ENCODE measurements at places on chromosomes 4 and X.

GRCh38 chrX:132292793-132293192, 73.5 kb upstream of the RAP2C start:
- DNase-seq: no peak

- no peak for DNase-seq
Measured at GRCh38 chrX:1750267-1750666, 135.4 kb downstream of the ASMT start.

DNA sequence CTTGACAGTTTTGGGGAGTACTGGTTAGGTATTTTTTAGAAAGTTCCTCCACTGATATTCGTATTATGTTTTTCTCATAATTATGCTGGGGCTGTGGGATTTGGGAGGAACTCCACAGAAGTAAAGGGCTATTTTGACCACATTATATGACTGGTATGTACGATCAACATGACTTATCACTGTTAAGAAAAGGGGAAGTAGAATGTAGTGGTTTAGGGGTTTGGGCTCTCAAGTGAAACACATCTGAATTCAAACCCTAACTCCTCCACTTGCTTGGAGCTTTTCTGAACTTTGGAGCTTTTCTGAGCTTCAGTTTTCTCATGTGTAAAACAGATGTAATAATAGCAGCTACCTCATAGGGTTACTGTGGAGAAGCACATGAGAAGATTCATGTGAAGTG, 96.4 kb upstream of the C1GALT1C1 start:
- no peak for DNase-seq

DNA sequence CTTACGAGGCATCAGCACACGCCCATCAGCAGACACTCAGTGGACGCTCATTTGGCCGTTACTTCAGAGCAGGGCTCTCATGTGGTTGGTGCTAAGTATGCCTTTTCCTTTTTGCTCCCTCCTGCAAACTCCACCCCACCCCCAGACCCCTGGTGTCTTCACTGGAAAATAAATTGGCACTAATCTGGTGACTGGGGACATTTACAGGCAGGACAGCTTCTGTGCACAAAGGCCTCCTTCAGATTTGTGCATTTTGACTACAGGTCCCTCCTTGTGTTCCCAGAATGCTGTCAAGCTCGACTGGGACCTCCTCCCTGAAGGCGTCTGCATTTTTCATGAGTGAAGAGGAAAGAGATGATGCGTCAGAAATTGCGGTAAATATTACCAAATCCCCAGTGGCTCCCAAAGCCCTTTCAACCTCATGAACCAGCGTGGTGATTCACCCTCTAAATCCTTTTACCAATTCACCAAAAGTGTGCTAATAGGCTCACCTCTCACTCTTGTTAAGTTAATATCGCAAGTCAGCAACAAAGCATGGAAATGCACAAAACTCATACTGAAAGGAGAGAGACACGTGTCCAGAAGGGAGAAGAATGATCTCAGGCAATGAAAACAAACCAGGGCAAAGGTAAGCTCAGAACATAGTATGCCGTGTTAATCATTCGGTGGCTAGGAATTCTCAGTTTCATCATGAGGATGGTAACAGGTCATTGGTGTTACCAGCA, 119.0 kb downstream of the NKX6-1 start:
- no peak for DNase-seq

DNA sequence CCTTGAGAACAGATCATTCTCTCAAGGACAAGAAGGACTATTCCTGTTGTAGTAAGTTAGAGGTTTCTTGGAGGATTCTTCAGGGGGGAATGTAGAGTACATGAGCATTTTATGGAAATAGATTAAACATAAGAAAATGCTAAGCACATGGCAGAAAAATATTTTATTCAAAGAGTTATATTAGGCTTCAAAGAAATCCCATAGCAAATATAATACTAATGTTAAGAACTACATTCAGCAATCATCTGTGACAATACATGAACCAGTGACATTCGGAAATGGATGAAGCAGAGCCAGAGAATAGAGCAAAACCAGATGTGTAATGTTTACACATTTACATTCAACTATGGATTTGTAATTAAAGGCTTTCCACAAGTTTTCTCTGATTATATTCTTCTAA, 288.6 kb downstream of the NAF1 start:
- DNase-seq: no peak

DNA sequence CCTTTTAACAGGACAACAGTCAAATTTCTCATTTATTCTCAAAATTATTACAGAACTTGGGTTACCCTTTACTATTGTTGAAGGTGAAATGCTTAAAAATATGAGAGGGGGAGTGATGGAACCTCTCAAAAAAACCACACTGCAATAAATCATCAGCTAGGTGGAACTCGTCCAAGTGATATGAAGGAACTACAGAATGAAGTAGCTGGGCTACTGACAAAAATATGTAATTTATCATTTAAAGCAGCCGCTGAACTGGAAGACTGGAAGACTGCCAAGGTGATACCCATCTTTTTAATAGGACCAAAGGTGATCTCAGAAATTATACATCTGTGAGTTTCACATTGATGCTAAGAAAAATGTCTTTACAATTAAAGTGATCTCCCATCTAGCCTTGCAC, 597.7 kb upstream of the TENM3 start:
- DNase-seq: no peak

DNA sequence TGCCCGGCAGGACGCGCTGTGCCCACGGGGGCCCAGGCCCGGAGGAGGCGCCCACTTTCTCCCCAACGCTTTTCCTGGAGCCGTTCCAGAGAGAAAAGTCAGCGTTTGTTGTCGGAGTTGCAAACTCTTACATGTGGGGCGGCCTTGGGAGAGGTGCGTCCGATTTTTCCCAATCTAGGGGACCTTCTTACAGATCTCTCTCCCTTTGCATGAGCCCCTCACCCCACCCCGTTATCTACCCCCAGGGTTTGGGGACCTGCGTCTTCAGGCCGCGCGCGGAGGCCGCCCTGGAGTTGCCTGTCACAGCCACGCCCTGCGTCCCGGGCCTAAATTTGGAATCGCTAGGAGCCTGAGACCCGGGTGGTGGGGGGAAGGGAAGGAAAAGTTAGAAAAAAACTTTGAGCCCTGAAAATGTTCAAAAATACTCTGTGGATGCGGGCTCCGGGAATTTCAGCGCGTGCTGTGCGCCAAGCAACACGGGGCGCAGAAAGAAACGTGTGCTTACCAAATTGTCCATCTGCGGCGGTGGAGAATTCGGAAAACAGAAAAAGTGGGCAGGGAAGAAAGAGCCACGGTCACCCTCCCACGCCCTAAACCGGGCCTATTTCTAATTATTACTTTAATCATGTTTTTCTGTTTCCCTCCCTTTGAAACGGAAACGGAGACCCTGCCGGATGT, 587 bp downstream of the CD99 start:
- no peak for DNase-seq

DNA sequence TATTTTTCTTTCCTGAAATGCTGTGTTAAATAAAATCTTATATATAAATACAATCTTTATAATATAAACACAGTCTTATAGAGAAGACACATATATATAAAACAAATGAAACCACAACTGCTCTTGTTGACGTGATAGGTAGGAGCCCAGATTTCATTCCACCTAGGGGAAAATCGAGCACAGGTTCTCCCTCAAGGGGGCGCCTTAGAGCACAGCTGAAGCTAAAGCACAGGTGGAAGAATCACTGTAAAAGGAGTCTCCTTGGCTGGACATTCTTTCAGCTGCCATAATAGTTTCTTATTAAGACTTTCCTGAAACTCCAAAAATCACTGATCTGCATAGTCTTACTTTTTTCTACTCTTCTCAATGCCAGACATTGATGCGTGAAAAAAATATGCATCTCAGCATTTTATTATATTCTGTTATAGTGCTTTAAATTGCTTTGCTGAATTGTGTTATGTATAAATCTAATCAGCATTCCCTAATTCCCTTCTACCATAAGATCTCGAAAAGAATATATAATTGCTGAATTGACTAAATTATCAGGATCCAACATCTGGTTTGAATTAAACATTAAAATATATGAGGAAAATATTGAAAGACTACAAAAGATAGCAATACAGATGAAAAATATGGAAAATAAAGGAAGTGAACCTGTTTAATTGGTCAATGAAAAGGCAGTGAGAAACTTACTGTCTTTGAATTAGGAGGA, 25.5 kb upstream of the RXFP1 start:
- DNase-seq: no peak

GRCh38 chrX:19388741-19389140, 45.0 kb downstream of the PDHA1 start:
- no peak for DNase-seq

DNA sequence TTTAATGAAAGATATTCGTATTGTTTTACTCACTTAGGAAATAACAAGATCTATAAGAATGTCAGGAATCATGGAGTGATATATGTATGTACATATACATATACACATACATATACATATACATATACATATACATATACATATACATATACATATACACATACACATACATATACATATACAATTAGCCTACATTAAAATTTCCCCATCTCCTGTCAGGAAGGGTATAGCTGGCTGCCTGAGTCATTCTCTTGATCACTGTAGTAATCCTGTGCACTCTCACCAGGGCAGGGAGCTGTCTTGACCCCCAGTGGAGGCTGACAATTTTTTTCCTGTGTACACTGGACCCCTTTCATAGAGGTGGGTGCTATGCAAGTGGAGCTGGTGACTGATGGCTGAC, 23.3 kb upstream of the MAGEA11 start:
- DNase-seq: no peak

DNA sequence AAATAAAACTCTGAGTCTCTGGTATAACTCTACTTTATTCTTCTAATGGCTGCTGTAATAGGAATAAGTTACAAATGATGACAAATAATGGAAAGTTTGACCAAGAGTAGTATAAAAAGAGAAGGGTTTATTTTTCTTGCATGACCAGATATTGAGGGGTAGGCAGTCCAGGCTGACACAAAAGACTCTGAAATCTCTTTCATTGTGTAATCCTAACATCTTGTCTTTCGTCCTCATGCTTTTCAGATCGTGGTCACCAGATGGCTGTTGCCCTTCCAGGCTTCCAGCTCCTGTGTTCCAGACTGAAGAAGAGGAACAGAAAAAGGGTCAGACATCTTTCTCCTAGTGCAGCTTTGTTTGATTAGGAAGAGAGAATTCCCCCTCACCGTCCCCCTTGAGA, 176.9 kb upstream of the GK2 start:
- no peak for DNase-seq

DNA sequence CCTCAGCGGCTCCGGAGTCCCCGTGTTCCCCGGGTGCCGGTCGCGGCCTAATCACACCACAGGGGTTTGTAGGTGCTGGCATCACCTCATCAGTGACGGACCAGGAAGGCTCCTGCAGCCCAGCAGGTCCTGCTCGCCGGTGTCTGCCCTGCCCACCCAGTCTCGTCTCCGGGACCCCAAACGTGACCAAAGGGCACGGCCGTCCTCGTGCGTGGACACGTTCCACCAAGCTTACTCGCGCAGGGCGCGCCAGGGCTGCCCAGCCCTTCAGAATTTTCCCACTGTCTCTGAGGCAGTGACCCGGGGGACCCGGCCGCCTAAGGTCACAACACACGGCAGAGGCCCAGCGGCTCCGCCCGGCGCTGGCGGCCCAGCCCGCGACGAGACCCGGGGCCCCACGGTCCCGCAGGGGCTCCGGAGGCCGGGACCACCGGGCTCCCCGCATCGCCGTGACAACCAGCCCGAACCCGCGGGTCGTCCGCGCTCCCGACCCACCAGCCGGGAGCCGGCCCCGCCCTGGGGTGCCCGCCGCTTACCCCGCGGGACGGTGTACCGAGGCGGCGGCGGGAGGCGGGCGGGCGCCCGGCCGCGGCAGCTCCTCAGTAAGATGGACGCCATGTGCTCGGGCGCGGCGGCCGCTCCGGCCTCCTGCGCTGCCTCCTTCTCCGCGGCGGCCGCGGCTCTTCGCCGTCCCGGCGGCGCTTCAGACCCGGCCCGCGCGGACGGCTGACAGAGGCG, 454 bp downstream of the LETM1 start:
- no peak for DNase-seq

DNA sequence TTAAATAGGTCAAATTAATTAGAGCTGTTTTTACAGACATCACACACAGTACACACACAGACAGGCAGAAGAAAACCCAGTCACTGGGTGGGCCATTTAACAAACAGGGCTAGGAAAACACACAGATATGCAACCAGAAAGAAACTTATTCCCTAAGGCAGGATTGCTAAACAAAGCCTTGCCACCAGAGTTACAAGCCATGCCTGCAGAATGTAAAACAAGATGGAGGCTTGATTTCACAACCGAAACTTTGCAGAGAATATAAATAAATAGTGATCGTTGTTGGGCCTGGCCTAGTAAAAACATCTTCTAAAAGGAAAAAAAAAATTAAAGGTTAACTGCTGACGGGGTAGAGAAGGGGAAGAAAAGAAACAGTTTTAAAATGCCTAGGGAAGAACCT, 212.3 kb downstream of the NAP1L3 start:
- DNase-seq: no peak

- DNase-seq: no peak
Measured at GRCh38 chr4:477686-478085, 21.3 kb downstream of the ZNF721 start.

DNA sequence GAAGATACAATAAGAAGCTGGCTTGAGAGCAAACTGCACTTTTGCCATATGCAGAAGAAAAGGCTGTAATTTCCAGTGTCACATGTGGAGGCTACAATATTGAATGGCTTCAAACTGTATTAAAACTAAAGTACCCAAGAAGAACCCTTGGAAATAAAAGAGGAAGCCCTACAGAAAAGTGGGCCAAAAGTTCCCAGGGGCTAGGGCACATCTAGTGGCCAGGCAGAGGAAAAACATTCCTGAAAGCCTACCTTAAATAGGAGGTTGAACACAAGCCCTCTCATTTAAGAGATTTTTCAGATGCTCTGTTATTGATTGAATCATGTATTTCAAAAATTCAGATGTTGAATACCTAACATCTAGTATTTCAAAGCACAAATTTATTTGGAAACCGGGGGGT, 40.6 kb upstream of the PRDX4 start:
- no peak for DNase-seq

DNA sequence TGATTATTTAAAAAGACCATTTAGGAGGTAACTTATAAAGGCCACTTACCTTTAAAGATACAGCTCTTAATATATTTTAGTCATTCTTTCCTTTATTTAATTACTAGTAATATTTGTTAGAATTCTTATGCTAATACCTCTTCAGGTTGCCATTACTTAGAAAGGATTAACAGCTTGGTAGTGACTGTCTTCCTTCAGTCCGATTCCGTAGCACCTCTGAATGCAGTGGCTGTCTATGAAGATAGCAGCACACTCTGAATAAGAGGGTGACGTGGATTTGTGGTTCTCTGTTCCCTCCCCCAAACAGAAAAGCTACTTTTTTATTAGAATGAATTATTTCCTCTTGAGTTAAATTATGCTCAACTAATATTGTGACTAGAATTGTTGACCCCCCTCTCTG, 92.6 kb upstream of the TENM3 start:
- DNase-seq: no peak

DNA sequence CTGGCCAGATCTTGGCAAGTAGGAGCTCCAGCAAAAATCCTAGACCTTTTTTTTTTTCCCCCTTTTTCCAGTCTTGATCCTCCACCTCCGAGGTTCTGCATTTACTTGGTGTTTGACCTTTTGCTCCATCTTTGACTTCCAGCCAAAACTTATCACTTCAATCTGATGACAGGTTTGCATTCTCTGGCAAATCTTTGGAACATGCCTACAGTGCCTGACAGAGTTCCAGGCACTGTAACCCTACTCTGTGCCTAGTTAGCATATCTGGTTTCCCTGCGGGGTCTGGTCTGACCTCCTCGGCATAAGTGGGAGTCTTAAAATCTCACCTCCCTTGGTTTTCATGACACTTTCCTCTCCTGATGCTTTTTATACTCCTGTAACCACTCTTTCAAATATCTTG, 39.4 kb upstream of the NR3C2 start:
- no peak for DNase-seq

Measured in stimulated activated CD4-positive, alpha-beta T cell treated with anti-CD3 and anti-CD28 coated beads, Interleukin-12 subunit alpha, Interleukin-12 subunit beta, amount 100 ng/mL, for 24 hours (primary cell).